Breast epithelium (tissue), 4 donors: ENCODE measurements at places on chromosomes 6 and 20. TPM values are rescaled to one million over a fixed set of nuclear protein-coding genes. Genes with fewer than 3 reads are reported as not detected.

- no peak for DNase-seq
Observed at GRCh38 chr6:136282906-136283305, 6.7 kb downstream of the BCLAF1 start.

Gene ZC3H12D
- total RNA-seq = 6.4 TPM

Gene SEMG1
- not detected for total RNA-seq

- DNase-seq = peak; percentile 74
Observed at GRCh38 chr20:46568570-46569129, 18.2 kb upstream of the OCSTAMP start.

GRCh38 chr6:107817784-107818183, 6.3 kb downstream of the SCML4 start:
- no peak for DNase-seq
